Activated CD4-positive, alpha-beta T cell treated with anti-CD3 and anti-CD28 coated beads, Interleukin-2, Interleukin-6, amounts not matched to agents 100 ng/mL and 50 ng/mL, durations not matched to agents 16 hours and 8 hours (primary cell): ENCODE measurements at places on chromosomes 11 and 22.

DNA sequence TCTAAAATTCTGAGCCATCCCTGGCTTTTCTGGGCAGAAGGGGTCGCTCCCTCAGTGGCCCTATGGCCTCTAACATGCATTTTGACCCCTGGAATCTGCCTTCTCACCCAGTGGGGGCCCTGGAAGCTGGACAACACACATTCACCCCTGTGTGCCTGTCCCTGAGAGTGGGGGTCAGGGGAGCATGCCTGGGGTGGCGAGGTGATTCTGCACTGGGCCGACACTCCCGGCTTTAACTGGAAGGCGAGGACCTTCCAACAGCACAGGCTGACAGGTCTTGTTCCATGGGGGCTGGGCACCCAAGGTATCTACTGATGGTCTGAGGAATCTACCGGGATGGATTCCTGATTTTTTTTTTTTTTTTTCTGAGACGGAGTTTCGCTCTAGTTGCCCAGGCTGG lies 10.7 kb downstream of the PPM1F start:
- DNase-seq: no peak

DNA sequence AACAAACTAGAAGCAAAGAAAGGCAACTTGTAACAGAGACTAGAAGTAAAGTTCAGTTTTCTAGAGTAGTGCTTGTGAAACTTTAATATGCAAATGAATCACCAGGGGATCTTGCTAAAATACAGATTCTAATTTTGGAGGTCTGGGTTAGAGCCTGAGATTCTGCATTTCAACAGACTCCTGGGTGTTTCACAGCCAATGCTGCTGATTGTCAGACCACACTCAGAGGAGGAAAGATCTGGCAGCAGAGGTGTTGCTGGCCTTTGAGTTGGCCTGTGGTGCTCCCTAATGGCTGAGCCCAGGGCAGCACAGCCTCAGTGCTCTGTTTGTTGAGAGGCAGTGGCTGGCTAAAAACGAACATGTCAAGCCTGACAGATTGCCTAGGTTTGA lies 5.4 kb downstream of the CRY2 start:
- no peak for DNase-seq

DNA sequence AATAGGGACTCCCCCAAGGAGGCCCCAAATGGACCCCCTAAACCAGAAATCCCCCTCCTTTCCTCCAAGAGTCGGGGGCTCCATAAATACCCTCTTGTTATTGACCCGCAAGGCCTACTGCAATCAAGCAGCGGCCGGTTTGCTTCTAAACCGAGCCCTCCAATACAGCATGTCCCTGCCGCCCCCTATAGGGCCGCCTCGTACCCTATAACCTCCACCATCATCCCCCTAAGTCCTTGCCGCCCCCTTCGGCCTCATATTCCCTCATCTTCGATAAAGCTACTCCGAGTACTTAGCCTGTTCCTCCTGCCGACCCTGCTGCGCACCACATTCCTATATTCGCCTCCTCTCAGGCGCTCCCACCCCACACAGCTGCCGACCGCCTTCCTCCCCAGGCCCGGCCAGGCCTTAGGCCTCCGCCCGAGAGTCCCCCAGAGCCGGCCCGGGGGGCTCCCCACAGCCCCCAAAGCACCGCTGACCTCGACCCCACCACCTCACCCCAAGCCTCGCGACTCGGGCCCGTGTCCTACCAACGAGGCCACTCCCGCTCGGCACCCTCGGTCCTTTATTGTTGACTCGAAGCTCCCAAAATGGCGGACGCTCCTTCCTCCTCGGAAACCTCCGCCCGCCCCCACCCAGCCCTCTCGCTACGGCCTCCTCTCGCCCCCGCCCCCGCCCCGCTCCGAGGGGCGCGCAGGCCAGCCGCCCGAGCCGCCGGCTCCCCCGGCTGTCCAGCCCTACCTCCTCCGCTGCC lies 430 bp downstream of the DDX6 start:
- peak; percentile 60 for DNase-seq

DNA sequence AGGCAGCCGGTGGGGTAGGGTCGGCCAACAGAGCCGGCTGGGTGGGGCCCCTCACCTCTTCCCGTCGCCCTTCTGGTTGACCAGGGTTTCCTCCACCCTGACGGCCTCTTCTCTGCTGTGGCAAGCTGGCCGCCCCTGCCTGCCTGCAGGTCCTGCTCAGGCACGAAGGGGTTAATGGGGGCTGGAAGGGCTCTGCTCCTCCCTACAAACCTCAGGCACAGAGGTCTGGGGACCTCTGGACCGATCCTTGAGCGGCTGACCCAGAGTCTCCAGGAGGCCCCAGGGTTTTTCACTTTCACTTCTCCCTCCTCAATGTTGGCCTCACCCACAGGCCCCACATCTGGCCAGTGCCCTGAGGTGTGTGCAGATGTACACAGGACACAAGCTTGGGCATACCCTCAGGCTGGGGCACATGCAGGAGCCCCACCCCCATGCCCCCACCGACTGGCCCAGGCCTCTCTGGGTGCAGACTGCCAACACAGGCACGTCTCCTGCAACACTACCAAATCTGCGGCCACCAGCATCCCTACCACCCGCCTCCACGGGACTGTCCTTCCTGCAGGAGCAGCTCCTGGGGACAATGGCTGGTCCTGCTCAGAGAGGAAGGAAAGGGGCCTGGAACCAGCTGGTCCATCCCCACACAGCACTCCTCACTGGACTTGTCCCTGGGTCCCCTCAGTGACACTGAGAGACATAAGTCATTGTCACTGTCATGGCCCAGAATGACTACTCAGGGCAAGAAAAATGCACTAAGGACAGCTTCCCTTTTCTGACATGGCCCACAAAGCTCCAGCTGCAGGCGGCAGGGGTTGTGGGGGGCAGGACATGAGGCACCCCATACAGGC lies 3.2 kb upstream of the TBX1 start:
- DNase-seq: no peak

DNA sequence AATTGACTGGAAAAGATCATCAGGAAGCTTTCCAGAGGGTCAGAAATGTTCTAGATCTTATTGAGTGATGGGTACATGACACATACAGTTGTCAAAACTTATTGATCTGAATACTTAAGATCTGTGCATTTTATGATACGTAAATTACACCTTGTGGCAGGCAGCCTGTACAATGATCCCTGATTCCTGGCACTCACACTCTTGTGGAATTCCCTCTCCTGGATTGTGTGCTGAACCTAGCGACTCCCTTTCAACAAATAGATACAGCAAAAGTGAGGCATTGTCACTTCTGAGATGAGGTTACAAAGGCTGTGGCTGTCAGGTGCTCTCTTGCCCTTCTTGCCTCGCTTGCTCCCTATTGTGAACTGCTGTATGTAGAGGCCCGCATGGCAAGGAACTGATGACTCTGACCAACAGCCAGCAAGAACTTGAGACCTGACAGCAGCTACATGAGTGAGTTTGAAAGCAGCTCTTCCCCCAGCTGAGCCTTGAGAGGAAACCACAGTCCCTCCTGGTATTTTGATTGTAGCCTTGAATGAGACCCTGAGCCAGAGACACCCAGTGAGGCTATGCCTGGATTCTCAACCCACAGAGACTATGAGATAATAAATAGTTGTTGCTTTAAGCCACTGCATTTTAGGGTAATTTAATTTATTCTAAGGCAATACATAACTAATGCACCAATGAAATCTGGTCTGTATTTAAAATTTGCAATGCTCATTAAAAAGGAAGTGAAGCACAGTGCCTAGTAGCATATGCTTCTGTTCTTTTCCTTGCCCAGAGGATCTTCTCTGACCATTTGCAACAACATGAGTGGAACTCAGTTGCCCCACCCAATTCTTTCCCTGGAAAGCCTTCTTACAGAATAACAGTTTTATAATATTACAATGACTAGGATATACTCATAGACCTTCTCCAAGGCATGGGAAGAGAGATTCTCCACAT lies 60.5 kb upstream of the IZUMO1R start:
- no peak for DNase-seq

DNA sequence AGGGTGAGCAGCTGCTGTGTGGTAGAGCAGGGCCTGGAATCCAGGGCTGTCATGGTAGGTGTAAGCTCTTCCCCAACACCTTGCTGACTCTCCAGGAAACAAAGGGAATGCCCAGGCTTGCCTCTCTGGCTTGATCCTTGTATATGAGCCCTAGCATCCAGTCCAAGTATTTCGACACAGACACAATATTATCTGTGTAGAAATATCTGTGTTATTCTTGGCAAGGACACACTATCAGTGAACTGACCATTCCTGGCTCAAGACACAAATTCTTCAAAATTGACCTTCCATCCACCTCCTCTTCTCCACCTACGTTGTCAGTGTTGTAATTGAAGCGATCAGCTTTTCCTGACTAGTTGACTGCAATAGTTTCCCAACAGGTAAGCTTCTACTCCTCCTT lies 312.0 kb upstream of the NARS2 start:
- no peak for DNase-seq

DNA sequence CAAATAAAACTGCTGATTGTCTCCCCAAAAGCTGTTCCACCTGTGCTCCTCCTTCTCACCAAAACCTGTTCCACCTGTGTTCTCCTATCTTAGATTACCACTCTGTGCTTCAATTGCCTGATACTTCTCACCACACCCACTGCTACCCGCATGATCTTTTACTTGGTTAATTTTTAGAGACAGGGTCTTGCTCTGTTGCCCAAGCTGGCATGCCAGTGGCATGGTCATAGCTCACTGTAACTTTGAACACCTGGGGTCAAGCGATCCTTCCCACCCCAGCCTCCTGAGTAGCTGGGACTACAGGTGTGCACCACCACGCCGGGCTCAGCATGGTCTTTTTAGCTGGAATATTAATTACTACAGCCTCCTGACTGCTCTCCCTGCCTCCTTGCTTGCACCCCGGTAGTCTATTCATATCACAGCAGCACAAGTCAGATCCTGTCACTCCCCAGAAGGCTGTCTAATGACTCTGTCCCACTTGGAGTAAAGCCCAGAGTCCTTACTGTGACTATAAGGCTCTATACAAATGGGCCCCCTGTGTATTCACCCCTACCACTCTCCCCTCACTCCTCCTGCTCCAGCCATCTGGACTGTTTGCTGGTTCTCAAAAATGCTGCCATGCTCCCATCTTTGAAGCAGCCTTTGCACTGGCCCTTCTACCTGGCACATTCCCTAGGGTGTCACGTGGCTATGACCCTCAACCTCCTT lies 3.5 kb downstream of the C11orf91 start:
- no peak for DNase-seq

DNA sequence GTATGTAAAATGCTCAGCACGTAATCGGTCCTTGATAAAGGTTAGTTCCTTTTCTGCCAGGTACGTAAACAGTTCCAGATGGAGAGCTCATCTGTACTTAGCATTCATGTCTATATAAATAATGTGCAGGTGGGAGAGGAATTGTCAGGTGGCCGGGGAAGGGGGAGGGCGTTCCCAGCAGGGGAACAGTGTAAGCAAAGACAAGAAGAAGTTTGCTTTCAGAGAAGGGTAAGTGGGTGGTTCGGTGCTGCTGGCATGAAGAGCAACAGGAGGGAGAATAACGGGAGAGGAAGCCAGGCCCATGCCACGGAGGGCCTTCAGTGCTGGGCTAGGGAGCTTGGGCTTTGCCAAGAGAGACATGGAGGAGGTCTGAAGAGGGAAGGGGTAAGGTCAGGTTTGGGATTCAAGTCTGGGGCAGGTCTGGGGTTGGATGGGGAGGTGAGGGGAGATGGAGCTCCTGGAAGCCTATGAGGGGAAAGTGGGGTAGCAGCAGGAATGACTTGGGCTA lies 11.4 kb upstream of the WNT11 start:
- no peak for DNase-seq

DNA sequence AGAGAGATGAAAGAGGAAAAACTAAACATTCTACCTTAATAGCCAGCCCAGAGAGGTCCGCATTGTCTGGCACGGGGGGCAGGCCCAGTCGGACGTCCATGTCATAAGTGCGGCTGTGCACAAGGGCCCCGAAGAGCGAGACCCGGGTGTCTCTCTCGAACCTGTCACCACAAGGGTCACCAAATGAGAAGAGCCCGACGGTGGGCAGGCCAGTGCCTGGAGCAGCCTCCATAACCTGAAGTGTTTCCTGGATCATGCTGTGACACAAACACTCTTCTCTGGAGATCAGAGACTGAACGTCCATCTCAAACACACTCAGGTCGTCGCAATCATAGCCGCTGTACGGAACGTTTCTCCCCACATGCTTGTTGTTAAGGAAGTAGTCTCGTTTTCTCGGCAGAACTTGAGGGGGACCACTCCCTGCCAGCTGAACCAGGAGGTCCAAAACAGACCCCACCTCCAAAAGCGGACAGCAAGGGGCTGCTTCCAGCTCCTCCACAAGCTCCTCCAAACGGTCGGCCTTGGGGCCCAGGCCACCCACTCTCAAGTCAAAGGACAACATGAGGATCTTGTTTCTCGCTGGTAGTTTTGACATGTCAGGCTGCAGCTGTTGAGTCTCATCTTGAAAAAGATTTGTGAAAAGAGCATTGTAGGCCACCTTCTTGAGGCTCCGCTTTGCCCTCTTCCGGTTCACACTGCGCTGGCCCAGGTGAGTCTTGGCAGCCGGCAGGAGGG lies 971 bp downstream of the TUBGCP6 start:
- DNase-seq: no peak

- no peak for DNase-seq
Observed at GRCh38 chr11:23453522-23453921, 593.2 kb upstream of the CCDC179 start.

DNA sequence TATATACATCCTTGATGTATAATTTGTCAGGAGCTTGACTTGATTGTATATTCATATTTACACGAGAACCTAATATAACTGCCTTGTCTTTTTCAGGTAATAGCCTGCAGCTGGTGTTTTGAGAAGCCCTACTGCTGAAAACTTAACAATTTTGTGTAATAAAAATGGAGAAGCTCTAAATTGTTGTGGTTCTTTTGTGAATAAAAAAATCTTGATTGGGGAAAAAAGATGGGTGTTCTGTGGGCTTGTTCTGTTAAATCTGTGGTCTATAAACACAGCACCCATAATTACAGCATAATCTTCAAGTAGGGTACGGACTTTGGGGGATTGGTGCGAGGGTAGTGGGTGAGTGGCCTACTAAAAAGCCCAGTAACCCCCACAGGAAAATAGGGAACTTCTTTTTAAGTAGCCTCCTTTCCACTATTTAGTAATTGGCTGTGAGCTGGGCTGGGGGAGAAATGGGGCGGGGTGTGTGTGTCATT lies 7.5 kb downstream of the MALAT1 start:
- no peak for DNase-seq

GRCh38 chr11:43418197-43418596 lies 59.5 kb downstream of the TTC17 start:
- DNase-seq: peak; percentile 14

GRCh38 chr22:44571566-44572413 lies 73.8 kb upstream of the RTL6 start:
- no peak for DNase-seq

DNA sequence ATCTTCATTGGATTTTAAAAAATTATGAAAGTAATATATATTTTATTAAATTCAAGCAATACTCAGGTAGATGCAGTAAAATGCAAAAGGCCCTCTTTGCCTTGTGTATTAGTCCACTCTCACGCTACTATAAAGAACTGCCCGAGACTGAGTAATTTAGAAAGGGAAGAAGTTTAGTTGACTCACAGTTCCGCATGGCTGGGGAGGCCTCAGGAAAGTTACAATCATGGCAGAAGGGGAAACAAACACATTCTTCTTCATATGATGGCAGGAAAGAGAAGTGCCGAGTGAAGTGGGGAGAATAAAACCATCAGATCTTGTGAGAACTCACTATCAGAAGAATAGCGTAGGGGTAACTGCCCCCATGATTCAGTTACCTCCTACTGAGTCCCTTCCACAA lies 130.8 kb downstream of the HIPK3 start:
- DNase-seq: no peak
